ENCODE measurements at places on chromosomes 6 and 20.

DNA sequence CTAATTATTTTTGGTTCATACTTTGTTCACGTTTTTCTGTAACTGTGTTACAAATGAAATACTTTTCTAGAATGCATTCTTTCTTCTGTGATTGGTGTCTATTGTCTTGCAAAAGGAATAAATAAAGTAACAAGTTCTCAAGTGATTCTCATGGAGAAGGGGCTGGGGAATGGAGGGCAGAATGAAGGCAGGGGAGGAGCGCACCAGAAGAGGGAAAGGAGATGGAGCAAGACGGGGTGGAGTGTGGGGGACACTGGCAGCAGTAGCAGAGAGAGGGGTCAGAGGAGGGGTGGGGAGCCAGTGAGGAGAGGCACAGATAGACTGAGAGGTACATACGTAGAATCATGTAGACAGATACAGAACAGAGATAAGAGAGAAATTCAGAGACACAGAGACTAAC is 136.5 kb downstream of the CARMIL1 start:
- no peak for DNase-seq

GRCh38 chr6:41160933-41161332 is 2.0 kb downstream of the TREM2 start:
- no peak for DNase-seq

- no peak for DNase-seq
Observed at GRCh38 chr6:169026175-169026574, 227.5 kb downstream of the THBS2 start.

- DNase-seq, result no peak
Observed at GRCh38 chr20:41507851-41508250, 110.3 kb downstream of the CHD6 start.

- DNase-seq, result peak; percentile 15
Observed at GRCh38 chr6:11196511-11197174, 35.8 kb downstream of the NEDD9 start.

GRCh38 chr20:61236713-61237112 is 15.3 kb upstream of the CDH4 start:
- DNase-seq, result no peak

All from NT2/D1 (cell line).